T follicular helper cell (primary cell): ENCODE measurements at places on chromosomes 1 and 21.
A peak's percentile ranks its signal among the peaks of the same experiment; 100 is the strongest.

- peak; percentile 76 for DNase-seq
Measured at GRCh38 chr1:147545133-147545532, 3.8 kb downstream of the BCL9 start.

DNA sequence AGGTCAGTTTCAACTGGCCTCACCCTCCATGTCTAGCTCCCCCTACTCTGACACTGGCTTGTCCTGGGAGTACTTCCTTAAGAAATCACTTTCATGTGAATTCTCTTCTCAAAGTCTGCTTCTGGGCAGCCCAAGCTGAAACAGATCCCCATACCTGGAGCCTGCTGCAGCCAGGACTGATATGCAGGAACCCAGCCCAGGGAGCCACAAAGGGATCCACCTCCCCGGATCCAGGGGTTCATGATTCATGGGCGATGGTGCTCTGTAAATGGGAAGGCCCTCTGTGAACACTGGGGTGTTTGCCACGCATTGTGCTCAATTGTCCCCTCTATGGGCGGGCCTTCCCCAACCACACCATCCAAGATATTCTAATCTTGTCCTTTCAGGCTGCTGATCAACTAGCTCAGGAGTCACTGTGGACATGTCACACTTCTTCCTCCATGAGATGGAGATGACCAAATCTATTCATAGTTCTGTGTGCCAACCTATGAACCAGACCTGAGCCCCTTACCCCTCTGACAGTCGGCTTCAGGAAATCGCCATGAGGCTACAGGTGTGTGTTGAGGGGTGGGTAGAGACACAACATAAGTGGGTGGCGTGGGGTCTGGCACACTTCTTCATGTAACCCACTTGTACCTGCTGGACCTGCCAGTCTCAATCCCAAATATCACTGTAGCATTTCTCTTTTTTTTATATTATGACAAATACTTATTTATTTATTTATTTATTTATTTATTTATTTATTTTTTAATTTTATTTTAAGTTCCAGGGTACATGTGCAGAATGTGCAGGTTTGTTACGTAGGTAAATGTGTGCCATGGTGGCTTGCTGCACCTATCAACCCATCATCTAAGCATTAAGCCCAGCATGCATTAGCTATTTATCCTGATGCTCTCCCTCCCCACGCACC lies 41.8 kb downstream of the RUNX3 start:
- DNase-seq = no peak

GRCh38 chr1:192153276-192153675 lies 5.0 kb upstream of the RGS18 start:
- no peak for DNase-seq

DNA sequence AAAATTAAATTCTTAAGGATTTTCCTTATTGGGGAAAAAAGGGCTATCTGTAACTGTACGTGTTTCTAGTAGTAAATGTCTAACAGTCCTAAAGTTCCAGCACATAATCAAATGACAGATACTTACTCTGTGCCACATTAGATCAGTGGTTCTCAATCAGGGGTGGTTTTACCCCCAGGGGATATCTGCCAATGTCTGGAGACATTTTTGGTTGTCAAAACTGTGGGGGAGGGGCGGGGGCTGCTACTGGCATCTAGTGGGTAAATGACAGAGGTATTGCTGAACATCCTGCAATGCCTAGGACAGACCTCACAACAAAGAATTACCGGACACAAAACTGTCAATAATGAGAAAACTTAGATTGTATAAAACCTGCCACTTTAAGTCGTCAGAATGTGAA lies 33.4 kb upstream of the PTPRC start:
- DNase-seq = no peak

DNA sequence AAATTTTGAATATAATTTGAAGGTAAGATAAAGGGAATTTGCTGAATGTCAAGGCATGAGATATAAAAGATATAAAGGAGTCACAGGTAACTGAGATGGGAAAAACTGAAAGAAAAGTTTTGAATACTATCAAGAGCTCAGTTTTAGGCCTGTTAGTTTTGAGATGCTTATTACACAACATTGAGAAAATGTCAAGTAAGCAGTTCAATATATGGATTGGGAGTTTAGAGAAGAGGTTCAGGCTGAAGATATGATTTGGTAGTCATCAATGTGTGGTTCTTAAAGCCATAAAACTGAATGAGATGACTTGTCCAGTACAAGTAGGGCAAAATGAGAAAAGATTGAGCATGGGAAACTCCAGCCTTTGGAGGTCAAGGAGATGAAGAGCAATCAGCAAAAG lies 4.7 kb upstream of the RNPC3 start:
- no peak for DNase-seq

GRCh38 chr1:46605232-46605631 lies 1.2 kb upstream of the MKNK1 start:
- no peak for DNase-seq

DNA sequence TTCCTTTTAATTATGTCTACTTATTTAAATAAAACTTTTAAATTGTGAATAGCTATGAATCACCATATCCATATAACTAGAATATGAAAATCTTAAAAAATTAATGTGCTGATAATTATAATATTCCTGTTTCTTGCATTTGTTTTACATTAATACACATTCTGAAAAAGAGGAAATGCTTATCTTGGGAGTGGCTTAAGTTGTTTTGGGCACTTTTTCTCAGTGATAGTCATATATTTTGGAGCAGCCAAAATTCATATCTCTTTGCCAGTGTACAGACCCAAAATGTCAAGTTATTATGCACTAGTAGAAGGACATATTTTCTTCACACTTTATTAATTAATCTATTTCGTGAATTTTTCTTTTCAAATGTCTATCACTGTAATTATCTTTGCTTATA lies 838.5 kb downstream of the USP25 start:
- DNase-seq = no peak

DNA sequence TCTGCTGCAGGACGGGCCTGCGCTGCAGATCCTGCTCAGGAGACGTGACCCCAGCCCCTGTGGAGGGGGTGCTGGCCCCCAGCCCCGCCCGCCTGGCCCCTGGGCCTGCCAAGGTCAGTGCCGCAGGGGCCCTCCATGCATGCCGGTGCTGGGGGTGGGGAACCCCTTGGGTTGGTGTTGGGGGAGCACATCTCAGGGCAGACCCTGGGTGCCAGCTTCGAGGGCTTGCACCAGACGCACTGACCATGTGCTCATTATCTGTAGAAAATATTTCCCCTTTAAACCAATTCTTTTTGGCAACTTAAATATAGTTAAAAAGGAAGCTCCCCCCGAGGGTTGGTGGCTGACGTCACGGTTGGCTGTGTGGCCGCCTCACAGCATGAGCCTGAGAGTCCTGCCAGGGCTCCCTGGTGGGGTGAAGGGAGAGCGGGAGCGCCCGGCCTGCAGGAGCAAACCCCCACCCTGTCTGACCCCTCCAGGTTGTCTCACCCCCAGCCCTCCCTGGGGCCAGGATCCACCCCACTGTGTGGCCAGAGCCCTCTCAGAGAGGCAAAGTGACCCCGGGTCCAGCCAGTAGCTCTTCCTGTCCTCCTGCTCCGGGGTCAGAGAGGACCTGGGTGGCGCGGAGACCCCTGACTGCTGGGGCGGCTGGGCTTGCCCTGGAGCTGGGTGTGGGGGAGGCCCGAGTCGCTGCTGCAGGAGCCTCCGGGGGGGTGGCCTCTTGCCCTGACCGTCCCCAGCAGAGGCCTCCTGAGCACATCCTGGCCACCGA lies 5.3 kb upstream of the PFKL start:
- DNase-seq = no peak

GRCh38 chr1:80891871-80892270 lies 908.9 kb upstream of the ADGRL2 start:
- no peak for DNase-seq

GRCh38 chr21:28805885-28806284 lies 186.8 kb downstream of the LTN1 start:
- DNase-seq = no peak

GRCh38 chr1:100538913-100539835 lies 1.2 kb downstream of the GPR88 start:
- DNase-seq = no peak

DNA sequence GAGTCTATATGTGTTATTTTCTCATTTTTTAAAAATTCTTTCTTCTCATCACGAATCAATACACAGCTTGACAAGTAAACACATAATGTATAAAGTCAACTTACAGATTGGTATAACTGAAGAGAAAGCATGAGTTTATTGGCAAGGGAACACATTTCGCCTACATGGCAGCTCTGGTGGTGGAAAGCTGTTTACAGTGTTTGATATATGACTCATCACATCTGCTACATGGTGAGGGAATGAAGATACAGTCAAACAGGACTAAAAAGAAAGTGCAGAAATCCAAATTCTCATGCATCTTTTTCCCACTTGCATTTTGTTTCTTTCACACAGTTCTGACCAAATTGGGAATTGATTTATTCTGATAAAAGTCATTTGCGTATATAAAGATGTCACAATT lies 122.2 kb upstream of the ADGRL4 start:
- no peak for DNase-seq

- DNase-seq = no peak
Measured at GRCh38 chr1:227370533-227371254, 52.4 kb upstream of the CDC42BPA start.

- DNase-seq = no peak
Measured at GRCh38 chr1:177425199-177425598, 254.4 kb downstream of the BRINP2 start.

- no peak for DNase-seq
Measured at GRCh38 chr1:242854466-242854865, 330.0 kb upstream of the PLD5 start.

DNA sequence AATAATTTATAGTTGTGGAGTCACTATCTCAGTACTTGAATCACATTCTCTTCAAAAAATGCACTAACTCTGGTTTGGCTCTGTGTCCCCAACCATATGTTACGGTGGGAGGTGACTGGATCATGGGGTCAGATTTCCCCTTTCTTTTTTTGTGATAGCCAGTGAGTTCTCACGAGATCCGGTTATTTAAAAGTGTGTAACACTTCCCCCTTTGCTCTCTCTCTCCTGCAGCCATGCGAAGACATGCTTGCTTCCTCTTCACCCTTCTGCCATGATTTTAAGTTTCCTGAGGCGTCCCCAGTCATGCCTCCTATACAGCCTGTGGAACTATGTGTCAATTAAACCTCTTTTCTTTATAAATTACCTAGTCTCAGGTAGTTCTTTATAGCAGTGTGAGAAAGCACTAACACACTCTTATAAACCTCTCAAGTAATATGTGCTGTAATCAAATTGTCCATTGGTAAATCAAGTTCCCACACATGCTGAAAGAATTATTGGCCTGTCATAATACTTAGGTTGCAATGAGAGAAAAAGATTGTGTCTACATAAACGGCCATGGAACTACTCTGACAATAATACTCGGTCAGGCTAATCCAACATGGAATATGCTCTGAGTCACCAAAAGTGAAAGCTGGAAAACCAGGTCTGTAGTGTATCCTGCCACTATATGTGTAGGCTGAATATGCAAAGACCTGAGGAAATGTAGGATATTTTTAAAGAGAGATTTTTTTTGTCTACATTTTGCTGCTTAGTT lies 107.5 kb downstream of the SLC44A5 start:
- no peak for DNase-seq

DNA sequence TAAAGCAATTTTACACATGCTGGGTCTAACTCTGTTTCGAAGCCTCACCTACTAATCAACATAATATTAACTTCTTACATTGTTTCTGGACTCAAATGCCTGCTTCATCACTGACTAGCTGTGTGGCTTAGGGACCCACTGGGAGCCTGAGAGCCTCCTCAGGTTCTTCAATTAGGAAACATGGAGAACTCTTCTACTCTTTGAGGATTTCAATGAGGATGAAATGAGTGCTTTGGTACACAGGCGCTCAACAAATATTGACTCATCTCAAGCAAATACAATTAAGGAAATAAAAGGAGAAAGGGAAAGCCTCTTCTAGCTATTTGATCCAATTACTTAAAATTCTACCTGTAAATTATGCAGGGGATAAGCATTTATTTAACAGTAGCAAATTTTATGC lies 84.4 kb upstream of the JAK1 start:
- no peak for DNase-seq

DNA sequence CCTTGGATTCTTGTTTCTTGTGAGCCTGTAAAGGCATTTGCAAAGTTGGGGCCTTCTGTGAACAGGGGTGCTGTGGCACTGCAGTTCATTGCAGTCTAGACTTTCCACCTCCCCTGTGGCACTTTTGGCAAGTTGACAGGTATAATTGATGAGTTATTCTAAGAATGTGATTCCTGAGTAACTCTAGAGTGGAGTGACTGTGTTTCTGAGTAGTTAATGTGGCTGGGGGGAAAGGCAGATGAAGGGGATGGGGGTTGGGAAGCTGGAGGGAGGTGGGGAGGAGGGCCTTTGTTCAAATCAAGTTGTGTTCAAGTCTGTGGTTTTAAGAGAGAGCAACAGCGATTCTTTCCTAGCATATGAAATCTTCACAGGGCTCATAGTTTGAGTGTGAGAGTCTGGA lies 32.9 kb downstream of the PBX1 start:
- DNase-seq = no peak

DNA sequence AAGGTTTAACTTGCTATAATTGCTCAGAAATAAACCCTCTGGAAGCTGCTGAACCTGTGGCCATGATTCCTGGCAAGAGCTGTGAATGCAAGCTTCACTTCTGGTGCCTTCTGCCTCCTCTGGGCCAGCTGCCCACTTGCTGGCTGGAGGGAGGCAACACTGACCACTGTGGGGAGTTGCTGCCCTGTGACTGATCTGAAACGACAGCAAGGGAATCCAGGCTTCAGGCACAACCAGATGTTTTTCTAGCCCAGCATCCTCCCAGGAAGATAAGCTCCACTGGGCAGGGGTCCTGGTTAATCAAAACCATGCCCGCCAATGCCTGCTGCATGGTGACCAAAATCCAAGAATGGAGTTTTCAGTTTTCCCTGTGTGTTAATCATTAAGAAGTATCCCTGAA lies 180.0 kb upstream of the HMGB4 start:
- no peak for DNase-seq

DNA sequence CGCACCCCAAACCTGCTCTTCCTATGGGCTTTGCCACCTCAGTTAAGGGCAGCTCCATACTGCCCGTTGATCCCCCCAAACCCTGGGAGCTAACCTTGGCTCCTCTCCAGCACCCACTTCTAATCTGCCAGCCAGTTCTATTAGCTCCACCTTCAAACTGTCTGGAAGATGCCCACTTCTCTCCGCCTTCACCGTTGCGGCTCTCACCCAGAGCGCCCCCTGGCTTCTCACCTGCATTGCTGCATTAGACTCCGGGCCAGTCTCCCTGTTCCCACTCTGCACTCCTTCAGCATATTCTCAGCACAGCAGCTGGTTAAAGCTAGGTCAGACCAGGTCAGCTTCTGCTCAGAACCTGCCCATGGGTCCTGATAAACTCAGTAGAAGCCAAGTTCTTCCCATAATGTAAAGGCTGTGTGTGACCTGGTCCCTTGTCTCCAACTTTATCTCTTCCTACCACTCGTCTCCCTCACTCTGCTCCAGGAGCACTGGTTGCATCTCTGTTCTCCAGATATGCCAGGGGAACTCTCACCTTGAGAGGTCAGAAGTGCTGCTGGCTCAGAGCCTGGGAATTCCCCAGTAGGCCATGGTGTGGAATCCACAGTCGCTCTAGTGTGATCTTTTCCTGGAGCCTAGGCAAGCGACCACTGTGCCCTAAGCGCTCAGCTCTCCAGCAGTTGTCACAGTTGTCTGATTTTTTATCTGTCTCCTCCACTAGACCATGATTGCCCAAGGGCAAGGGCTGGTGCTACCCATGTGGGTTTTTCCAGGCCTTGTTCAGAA lies 150.3 kb downstream of the HMGB4 start:
- no peak for DNase-seq
